Cardiac muscle cell (in vitro differentiated cells and primary cell): ENCODE measurements at places on chromosomes 1 and 21. TPM values are rescaled to one million over a fixed set of nuclear protein-coding genes. Genes with fewer than 3 reads are reported as not detected.
A peak's percentile ranks its signal among the peaks of the same experiment; 100 is the strongest.

Gene CRB1
- total RNA-seq, result 0.54 and 0.63 TPM in 2 replicates

Gene KRTAP7-1
- total RNA-seq, result not detected in 2 replicates

DNA sequence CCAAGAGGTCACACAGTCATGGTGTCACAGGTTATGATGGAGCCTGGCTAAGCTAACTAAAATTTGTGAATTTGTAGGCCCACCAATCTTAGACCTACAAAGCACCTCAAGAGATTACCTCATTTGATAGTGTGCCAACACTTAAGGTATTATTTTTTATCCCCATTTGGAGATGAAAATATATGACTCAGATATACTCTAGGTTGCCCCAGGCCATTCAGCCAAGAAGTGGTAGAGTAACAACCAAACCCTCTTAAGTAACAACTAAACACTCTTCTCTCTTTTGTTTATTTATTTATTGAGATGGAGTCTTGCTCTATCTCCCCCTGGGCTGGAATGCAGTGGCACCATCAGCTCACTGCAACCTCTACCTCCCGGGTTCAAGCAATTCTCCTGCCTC, 14.3 kb downstream of the NPL start:
- DNase-seq, result no peak

DNA sequence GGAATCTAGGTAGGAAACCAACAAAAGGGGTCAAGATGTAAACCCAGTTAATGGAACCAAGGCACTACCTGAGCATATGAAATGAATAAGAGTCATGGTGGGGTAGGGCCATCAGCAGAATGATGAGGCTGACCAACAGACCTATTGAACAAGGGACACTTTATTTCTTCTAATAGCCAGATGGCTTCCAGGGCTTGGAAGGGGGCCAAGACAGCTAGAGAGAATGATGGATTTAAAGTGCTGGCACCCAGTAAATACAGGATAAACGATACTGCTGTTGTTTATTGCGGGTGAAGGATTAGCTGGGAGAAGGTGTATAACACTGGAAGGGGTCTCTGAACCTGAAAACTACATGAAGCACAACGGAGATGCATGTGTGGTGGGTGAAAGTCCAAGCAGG, 15.6 kb downstream of the DDAH1 start:
- no peak for DNase-seq

DNA sequence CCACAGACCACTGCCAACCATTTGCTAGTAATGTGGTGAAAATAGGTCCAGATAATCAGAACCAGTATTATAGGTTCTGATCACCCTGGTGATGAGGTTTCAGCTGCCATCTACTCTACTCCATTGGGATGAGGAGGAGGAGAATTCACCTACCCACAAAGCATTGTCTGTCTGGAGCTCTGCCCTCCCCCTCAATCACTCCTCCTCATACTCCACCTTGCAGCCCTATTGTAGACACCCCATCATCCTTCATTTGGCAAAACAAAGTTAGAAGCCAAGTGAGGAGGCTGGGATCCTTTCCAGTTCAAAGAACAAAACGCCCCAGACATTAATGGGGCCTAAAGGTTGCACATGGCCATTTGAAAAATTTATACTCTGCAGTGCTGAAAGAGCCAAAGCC, 157.4 kb upstream of the L1TD1 start:
- no peak for DNase-seq

- no peak for DNase-seq
Observed at GRCh38 chr21:46503922-46504550, 45.3 kb downstream of the DIP2A start.

Gene ALX3
- total RNA-seq, result 0.11 and 1.1 TPM in 2 replicates

Gene PALMD
- 0.63 and 0.70 TPM in 2 replicates for total RNA-seq

DNA sequence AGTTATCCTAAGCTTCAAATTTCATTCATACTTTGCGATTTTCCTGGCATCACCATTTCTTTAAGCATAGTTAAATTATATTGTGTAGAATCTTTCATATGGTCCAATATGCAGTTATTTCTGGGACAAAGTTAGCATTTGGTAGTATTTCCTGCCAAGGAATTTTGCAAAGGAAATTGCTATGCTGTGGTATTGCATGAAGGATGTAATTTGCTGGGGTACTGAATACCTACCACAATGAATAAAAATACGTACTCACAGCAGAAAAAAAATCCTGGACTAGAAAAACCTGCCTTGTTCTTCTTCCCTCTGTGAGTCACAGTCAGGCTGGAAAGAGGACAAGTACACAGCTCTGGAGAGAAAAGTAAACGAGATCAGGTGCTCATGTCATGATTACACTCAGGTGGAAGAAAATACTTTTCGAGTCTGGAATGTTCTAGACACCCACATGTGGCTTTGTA, 241.2 kb downstream of the PTBP2 start:
- DNase-seq, result no peak

Gene SPRR2E
- total RNA-seq, result not detected in 2 replicates

- no peak for DNase-seq
Observed at GRCh38 chr1:167697667-167698141, 24.1 kb upstream of the MPZL1 start.

DNA sequence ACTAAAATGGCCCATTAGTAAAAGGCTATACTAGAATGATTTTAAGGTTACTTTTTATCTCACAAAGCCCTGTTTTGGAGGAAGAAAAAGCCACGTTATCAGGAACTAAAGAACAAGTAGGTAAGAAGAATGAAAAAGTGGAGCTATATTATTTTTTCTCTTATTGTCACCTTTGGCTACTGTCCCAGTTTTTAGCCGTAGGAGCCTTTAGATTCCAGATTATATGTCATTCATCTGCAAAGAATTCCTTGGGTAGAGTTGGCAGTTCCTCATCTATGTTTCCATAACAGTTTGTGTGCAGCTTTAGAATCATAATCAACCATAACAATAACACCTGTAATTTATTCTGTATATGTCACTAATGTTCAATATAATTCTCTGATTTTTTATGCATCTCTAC, 83.8 kb downstream of the TPR start:
- no peak for DNase-seq

Gene GJB3
- total RNA-seq, result not detected in 2 replicates

Gene TP73
- total RNA-seq, result not detected in 2 replicates

DNA sequence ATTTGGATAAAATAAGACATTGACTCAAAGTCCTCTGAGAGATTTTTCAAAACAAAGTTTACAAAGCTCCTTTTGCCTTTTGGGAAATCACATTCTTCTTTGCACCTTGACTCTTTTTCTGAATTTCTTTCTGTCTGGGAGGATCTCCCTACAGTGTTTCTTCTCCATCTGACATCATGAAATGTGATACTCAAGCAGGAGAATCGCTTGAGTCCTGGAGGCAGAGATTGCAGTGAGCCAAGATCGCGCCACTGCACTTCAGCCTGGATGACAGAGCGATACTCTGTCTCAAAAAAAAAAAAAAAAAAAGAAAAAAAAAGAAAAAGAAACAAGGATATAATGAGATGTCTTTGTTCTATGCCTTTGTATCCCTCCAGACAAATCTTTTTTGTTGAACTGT, 13.3 kb upstream of the GRIK1 start:
- DNase-seq, result no peak

GRCh38 chr1:223556414-223557129, 108.9 kb downstream of the CAPN8 start:
- peak; percentile 74 for DNase-seq

DNA sequence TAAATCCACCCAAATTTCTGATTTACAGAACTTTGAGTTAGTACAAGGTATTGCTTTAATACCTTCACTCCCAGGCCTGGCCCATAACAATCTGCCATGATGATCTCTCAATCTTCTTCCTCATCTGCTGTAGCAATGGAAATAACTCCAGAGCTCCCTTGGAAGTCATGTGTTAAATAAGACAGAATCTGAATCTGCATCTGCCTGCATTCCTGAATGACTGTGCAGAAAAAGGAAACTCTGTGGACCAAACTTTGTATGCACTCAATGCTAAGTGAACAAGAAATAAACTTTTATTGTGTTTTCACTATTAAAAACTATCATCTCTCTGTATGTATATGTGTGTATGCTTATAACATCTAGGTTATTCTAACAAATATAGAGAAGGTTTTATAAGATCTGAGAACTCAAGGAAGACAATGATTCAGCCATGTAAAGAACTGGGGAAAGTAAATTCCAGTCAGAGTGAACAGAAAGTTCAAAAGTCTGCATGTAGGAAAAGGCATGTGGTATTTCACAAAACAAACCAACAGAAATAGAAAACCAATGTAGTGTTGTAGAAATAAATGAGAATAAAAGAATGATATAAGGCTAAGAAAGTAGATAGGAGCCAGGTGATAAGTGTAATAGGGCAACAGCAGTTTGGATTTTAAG, 390.2 kb downstream of the USH2A start:
- DNase-seq, result no peak
